Activated CD8-positive, alpha-beta memory T cell treated with anti-CD3 and anti-CD28 coated beads, Interleukin-2, amount 10 ng/mL, durations not matched to agents 7 days and 5 days (primary cell): ENCODE measurements at places on chromosomes 3 and 15.

DNA sequence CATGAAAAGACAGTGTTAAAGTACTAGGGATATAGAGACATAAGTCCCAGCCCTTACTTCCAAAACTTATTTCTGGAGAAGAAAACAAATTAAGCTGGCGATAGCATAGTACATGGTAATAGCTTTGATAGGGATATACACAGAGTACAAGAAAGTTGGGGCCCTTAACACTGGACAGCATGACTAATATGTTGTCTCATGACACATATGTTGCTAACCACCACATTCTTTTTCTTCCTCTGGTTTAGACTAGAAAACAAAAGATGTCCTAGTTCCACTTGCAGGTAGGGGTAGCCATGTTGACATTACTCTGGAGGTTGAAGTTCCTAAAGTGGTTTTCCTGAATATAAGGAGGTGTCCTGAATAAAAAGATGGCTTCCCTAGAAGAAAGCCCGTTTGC is 75.3 kb downstream of the RFX7 start:
- no peaks in the 10 kb centered on the region for H3K27me3 ChIP-seq
- DNase-seq = no peak
- H3K4me3 ChIP-seq = no peak overlapping the region
- peaks cover 35% of the 10 kb centered on the region for H3K4me1 ChIP-seq
- peaks cover 58% of the 10 kb centered on the region for H3K36me3 ChIP-seq

DNA sequence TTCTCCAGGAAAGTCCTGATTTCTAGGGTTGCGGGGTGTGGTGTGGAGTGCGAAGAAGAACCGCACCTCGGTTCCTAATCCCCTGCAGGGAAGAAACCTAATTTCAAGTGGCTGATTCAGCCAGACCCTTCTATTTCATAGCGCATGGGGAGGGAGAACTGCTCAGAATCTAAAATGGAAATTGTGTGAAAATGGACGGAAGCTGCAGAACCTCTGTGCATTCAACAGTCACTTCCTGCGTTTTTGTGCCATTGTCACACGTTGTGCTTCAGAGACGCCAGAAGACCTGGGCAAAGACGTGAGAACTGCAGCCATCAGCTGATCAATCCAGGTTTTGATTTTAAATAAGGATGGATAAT is 1.2 kb downstream of the SIDT1 start:
- peaks cover 35% of the 10 kb centered on the region for H3K36me3 ChIP-seq
- H3K4me3 ChIP-seq = peak overlapping the region; percentile 99
- peaks cover 50% of the 10 kb centered on the region for H3K4me1 ChIP-seq

DNA sequence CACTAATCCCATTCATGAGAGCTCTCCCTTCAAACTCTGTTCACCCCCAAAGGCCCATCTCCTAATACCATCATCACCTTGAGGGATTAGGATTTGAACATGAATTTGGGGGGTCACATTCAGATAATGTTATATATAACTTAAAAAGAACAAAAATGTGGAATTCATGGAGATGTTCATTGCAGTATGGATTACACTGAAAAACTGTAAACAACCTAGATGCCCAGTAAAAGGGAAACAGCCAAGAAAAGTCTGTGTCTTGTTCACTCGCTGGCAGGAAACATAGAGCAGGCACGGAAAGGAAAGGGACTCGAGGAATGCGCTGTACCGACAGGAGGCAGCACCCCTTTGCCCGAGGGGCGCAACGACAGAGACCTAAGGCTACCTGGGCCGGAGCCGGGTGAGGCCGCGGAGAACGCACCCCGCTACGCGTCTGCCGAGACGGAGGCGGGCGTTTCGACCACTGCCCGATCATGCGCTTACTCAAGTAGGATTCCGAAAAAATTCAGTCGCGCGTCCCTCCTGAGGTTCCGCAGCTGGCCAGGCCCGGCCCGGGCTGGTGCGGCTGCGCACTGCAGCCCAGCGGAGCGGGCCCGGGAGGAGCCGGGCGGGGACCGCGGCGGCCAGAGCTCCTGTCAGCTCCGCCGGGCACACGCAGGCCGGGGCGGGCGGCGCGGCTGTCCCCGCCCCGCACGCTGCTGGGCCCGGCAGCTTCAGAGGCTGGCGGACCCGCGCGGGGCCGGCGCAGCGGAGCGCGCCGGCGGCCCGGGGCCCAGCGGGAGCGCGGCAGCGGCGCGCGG is 862 bp upstream of the MAN2A2 start:
- H3K27me3 ChIP-seq = no peaks in the 10 kb centered on the region
- peak overlapping the region; percentile 91 for H3K27ac ChIP-seq
- H3K4me1 ChIP-seq = peaks cover 39% of the 10 kb centered on the region
- H3K36me3 ChIP-seq = peaks cover 27% of the 10 kb centered on the region
- peak; percentile 85 for DNase-seq

- H3K4me1 ChIP-seq = peaks cover 16% of the 10 kb centered on the region
- no peak overlapping the region for H3K27ac ChIP-seq
- H3K36me3 ChIP-seq = peaks cover under 1% of the 10 kb centered on the region
- no peak overlapping the region for H3K4me3 ChIP-seq
- DNase-seq = no peak
These were observed 110.4 kb downstream of the FILIP1L start for GRCh38 chr3:100003609-100004503.

- H3K27ac ChIP-seq = no peak overlapping the region
- H3K4me3 ChIP-seq = no peak overlapping the region
- no peak for DNase-seq
- H3K4me1 ChIP-seq = no peaks in the 10 kb centered on the region
- H3K36me3 ChIP-seq = no peaks in the 10 kb centered on the region
- no peaks in the 10 kb centered on the region for H3K27me3 ChIP-seq
These were observed 80.0 kb upstream of the SPATA16 start for GRCh38 chr3:173221010-173221409.
